ENCODE measurements at places on chromosomes 11 and 22. TPM values are rescaled to one million over a fixed set of nuclear protein-coding genes. Genes with fewer than 3 reads are reported as not detected.
A peak's percentile ranks its signal among the peaks of the same experiment; 100 is the strongest.

APOBEC3G gene
- polyA plus RNA-seq = 14.3 TPM

CTSW gene
- not detected for polyA plus RNA-seq

DNA sequence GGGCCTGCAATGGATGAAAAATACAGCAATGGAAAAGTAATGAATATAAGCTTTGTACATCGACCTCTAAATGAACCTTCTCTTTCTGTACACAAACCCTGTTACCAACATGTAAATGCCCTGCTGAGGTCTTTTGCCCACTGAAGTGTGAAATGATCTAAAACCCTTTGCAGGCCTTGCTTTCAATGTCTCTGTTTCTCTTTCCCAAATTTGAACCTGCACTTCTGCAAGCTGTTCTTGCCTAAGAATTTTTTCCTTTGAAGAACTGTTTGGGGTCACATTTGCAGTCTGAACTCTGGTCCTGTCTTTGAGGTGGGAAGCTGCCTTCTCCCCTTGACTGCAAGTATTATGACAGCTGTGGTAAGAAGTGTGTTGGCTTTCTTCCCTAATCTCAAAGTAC lies 1237.1 kb downstream of the FAM181B start:
- DNase-seq = no peak

- no peak for DNase-seq
These were observed 197.1 kb upstream of the ARHGAP20 start for GRCh38 chr11:110909336-110909735.

DNA sequence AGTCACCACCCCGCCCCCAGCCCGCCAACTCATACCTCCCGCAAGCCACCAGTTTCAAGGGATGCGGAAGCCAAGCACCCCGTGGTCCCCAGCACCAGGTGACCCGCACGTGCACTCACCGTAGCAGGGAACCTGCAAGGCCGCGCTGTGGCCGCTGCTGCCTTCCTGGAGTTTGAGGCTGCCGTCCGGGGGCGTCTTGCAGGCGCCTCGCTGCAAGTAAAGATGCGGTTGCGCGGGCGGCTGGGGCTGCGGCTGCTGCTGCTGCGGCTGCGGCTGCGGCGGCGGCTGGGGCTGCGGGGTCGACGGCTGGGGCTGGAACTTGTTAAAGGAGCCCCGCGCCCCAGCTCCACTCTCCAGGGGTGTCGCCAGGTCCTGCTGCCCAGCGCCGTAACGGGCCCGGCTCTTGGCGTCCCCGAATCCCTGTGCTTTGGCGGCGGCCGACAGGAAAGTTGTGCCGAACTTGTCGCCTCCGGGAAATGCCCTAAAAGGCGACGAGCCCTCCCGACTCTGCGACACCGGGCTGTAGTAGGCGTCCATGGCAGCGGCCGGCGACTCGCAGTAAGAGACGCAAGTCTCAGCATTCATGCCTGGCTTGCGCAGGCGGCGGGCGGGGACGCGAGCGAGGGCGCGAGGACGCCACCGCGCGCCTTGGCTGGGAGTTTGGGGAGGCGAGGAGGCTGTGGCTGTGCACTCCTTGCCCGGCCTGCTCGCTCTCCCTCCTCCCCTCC lies at the start of gene ALX4:
Gene ALX4 (minus strand): TSS at position 662 of the 728 bp plus-strand sequence. CDS start 77 bp downstream, at position 585.
- peak; percentile 72 for DNase-seq

DNA sequence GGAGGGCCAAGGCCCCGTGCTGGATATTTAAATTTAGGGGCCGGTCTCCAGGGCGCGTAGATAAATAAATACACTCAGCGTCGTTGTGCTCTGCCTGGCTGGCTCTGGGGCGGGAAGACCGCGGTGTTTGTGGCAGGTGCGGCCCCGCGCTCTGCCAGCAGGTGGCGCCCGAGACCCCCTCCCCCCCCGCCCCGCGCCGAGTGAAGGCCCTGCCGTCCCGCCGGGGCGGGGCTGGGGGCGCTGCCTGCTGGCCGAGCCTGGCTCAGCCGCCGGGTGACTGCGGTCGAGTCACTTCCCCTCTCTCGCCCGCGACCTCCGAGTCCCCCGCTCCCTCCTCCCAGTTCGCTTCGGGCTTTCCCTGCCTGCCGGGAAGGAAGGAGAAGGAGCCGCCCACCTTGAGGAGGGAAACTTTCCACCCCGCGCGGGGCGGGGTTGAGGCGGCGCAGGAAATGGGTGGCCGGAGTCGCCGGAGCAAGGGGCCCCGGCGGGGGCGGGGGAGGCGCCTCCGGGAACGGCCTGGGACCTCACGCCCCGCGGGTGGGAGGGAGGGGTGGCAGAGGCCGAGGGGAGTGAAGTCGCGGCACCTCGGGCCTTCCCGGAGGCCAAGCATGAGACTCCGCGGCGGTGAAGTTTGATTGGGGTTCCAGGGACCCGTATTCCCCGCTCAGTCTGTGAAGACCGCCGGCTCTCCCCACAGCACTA lies 1.6 kb upstream of the EHBP1L1 start:
- DNase-seq = peak; percentile 96
